Neural progenitor cell (in vitro differentiated cells): ENCODE measurements at places on chromosomes 7 and 10.

- no peak for DNase-seq
Observed at GRCh38 chr10:99731306-99732032, 458 bp downstream of the COX15 start.

GRCh38 chr10:7364474-7364873, 46.4 kb downstream of the SFMBT2 start:
- DNase-seq = no peak

DNA sequence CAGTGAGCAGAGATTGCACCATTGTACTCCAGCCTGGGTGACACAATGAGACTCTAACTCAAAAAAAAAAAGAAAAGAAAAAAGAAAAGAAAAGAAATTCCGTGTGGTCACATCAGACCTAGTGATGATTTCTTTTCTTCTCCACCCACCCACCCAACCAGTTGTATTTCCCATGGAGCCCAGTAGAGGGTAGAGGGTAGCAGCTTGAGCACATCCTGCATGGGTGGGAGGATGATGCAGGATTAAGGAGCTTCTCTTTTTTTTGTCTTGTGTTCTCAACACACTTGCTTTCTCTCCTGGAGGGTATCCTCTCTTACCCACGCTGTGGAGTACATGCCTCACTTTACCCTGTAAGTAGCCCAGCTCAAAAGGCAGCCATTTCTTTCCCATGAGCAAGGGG, 118.6 kb upstream of the CARD11 start:
- DNase-seq = no peak

- DNase-seq = peak; percentile 64
Observed at GRCh38 chr10:79400146-79401004, 45.0 kb downstream of the ZCCHC24 start.

DNA sequence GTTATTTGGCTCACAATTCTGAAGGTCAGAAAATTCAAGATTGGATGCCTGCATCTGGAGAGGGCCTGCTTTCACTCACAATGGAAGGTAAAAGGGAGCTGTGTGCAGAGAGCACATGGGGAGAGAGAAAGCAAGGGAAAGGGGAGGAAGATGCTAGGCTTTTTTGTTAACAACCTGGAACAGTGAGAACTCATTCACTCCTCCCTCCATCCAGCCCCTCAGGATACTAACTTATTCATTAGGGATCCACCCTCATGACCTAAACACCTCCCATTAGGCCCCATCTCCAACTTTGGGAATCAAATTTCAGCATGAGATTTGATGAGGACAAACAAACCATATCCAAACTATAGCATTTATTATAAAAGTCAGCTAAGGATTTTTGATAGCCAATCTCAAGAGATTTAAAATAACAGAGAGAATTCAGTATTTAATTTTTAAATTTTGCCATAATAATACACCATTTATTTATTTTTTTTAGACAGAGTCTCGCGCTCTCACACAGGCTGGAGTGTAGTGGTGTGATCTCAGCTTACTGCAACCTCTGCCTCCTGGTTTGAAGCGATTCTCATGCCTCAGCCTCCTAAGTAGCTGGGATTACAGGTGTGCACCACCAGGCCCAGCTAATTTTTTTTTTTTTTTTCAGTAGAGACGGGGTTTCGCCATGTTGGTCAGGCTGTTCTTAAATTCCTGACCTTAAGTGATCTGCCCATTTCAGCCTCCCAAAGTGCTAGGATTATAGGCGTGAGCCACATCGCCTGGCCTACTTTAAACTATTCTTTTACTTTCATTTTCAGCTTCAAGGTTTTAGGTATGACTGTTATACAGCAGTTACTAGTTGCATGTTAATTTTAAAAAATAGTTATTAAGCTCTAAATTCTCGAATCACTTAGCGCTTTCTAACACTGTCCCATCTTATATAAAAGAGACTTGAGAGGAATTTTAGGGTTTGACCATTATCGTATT, 20.3 kb upstream of the ETV1 start:
- no peak for DNase-seq

DNA sequence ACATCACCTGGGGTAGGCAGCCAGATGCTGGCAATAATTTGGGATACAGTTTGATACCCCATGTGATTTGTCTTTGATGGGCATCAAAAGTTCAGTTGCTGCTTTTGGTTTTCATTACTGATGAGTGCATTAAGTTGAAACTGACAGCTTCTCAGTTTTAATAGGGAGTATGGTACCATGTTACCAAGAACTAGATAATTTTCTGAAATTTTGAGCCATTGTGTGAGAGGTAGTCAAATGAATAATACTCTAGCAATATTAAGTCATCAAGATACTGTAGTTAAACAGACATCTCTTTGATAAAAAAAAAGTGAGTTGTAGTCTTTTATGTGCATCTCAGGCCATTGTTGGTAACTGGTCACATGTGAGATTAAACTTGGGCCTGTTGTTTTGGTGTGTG, 71.5 kb downstream of the ST7 start:
- no peak for DNase-seq
